ENCODE measurements at places on chromosomes 2 and 18. TPM values are rescaled to one million over a fixed set of nuclear protein-coding genes. Genes with fewer than 3 reads are reported as not detected.

Gene SPC25
- total RNA-seq: 3.3 TPM

Gene CFAP221
- 11.0 TPM for total RNA-seq

Gene RBM44
- 0.67 TPM for total RNA-seq

Gene INPP5D
- total RNA-seq: 6.8 TPM

Gene CHN1
- 64.3 TPM for total RNA-seq

Gene MARCHF4
- not detected for total RNA-seq

Gene CFAP210
- total RNA-seq: not detected

Gene REG1B
- not detected for total RNA-seq

Gene NPPC
- total RNA-seq: not detected

Gene PSMG2
- total RNA-seq: 70.3 TPM

Gene SLC9A2
- total RNA-seq: 0.18 TPM

Gene LDLRAD4
- 7.9 TPM for total RNA-seq

Gene ANKRD30BL
- total RNA-seq: 0.14 TPM

Gene AQP12B
- not detected for total RNA-seq

Gene SERPINB11
- not detected for total RNA-seq

Gene CCDC150
- total RNA-seq: 2.6 TPM

Gene WDPCP
- total RNA-seq: 9.2 TPM

Gene FEV
- not detected for total RNA-seq

All from cardiac muscle cell (in vitro differentiated cells and primary cell).